CD14-positive monocyte (primary cell): ENCODE measurements at places on chromosomes 3 and 15.

DNA sequence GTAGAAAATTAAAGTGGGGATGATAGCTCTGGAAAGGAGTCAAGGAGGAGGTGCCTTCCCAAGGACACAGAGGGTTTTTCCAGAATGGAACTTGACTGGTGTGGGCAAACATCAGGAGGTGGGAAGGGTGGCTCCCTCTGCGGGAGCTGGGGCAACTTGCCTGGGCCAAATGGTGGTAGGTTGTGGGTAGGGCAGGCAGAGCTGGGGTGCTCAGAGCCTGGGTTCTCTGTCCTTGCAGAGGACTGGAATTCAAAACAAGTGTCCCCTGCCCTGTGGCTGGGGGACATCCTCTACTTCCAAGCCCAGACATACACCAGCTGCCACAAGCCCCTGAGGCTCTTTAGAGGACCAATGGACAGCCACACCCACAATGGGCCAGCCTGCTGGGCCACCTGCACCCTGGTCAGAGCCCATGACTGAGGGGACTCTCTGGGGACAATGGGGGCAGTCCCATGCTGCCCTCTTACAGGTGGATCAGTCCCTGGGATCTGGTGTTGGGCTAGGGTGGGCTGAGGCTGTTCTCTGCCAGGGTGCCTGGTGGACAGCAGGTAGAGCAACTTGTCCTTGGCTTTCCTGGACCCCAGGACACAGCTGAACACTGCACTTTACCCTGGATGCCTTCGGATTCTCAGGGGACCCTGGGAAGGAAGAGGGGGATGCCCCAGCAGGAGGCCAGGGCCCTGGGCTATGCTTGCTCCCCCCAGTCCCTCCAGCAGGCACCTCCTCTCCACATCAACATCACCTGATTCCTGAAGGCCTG is 38.6 kb upstream of the CSPG4 start:
- DNase-seq = no peak

DNA sequence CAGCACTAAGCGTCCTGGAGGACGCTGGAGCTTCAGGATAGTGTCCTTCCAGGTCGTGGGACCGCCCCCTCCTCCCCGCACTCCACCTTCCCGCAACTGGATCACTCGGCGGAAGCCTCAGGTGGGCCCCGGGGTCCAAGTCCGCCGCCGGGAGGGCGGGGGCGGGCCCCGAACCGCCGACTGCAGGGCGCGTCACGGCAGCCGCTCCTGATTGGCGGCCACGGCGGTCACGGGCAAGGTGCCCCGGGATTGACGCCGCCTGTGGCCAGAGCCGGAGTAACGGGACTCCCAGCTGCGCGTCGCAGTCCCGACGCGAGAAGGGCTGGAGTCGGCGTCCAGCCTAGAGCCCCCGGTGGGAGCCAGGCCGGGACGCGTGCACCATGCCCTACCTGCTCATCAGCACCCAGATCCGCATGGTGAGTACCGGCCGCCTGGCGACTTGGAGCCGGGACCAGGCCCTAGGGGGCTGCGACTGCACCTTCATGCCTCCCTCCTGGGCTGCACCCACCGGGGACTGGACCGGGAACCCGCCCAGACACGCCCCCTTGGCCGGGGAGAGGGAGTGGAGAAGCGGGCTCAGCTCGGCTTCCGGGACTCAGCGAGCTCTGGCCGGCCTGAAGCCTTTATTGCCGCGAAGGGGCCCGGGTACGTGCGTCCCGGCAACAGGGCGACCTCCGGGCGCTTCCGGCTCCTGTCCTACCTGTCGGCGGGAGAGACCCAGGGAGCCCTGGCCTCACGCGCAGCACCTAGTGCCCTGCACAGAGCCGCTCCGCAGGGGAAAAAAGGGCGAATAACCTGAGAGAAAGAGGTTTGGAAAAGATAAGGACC is at the start of gene GCHFR:
GCHFR (plus strand) TSS at position 268 of the 828 bp plus-strand sequence; CDS start at position 381, 113 bp downstream.
- DNase-seq = peak; percentile 57

DNA sequence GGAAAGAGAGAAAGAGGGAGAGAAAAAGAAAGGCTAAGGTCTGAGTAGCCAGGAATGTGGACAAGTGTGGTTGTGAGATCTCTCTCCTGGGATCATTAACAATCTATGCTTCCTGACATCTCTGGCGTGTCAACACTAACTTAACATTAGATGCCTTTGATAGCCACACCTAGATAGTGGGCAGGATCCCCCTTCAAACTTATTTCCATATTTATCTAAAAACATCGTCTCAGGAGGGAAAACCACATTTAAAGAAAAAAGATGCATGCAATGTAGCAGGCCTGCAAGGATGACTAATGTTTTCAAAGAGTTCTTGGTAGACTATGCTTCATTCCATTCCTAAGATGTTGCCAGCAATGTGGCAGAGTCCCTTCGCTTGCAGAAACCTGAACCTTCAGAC is 80.9 kb downstream of the MLH1 start:
- no peak for DNase-seq

GRCh38 chr3:57004229-57004628 is 56.2 kb upstream of the SPATA12 start:
- DNase-seq = no peak

DNA sequence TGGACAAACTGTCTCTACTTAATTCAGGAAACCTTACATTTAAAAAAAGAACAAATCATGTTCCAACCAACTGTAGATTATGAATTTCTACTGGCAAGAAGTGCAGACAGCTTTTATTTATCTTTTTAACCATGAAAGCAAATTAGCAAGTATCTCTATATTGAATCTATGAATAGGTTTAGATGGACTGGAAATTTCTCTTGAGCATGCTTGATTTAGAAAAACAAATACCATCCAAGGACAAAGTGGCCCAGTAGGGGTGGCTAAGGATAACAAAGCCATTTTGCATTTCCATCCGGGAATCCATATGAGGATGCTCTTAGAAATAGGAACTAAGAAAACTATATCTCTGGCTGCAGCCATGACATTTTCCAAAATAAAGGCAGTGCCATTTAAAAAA is 150.6 kb downstream of the KCNMB2 start:
- no peak for DNase-seq
